Omental fat pad (tissue), 4 donors: ENCODE measurements at places on chromosomes 5 and 9. TPM values are rescaled to one million over a fixed set of nuclear protein-coding genes. Genes with fewer than 3 reads are reported as not detected.

Gene FBP1
- 10.9 TPM for total RNA-seq

Gene PCDHB12
- total RNA-seq = 4.4 TPM

Gene NDUFB6
- total RNA-seq = 39.0 TPM

Gene GABBR2
- not detected for total RNA-seq

Gene F2RL2
- total RNA-seq = not detected

Gene MYMK
- not detected for total RNA-seq

Gene RBM27
- 14.9 TPM for total RNA-seq

Gene LCN1
- total RNA-seq = not detected

Gene TXNDC8
- total RNA-seq = not detected

Gene GFI1B
- not detected for total RNA-seq

Gene PIP5KL1
- total RNA-seq = 1.4 TPM

Gene DRD1
- 0.13 TPM for total RNA-seq

Gene ATP10B
- not detected for total RNA-seq

Gene CCDC192
- total RNA-seq = 0.56 TPM

GRCh38 chr5:67331296-67331925, 134.8 kb upstream of the CD180 start:
- DNase-seq = no peak

DNA sequence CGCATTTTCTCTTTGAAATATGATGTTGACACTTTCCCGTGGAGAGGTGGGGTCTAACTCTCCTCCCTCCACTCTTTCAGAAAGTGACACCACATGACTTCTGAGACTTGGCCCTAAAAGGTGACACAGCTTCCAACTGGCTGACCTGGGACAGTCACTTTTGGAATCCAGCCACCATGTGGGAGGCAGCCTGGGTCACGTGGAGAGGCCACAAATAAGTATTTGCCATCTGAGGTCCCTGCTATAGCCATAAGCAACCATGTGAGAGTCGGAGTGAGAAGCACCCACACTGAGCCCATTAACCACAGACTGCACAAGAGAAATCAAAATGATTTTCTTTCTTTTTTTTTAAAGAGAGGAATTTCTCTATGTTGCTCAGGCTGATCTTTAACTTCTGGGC, 4.1 kb upstream of the PHYKPL start:
- no peak for DNase-seq

GRCh38 chr5:1570975-1571374, 47.2 kb upstream of the LPCAT1 start:
- DNase-seq = no peak

- no peak for DNase-seq
Observed at GRCh38 chr5:2375757-2376250, 375.7 kb downstream of the IRX2 start.

DNA sequence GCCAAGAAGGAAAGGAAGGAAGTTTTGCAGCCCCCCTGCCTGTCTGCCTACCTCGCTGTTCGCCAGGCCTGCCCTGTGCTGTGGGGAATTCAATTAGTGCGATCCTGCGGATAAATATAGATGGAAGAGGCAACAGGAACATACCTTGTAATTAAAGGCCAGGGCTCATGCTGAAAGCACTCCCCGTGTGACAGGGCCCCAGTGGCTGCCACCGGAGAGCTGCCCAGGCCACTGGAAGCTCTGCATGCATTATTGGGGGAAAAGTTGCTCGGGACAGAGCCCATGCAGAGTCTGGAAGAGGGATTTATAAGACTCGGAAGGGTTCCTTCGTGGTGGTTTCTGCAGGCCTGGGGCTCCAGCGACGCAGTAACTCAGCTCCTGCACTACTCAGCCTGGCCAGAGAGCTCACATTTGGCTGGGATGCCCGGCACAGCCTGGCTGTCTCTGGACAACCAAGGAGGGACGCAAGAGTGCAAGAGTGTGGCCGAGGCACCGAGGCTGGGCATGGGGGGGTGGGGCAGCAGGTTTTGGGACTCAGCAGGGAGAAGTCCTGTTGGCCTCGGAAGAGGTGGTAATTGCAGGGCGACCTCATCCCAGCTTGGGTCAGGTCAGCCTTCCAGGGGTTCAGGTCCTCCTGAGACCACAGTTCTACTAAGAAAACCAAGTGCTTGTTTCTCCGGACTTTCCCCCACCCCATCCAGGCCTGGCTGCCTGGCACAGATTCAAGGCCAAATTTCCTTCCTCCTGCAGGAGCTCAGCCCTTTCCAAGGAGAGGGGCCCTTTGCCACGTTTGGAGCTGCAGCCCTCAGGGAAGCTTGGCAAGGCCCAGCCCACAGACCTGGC, 68.1 kb upstream of the GGTA1 start:
- no peak for DNase-seq

DNA sequence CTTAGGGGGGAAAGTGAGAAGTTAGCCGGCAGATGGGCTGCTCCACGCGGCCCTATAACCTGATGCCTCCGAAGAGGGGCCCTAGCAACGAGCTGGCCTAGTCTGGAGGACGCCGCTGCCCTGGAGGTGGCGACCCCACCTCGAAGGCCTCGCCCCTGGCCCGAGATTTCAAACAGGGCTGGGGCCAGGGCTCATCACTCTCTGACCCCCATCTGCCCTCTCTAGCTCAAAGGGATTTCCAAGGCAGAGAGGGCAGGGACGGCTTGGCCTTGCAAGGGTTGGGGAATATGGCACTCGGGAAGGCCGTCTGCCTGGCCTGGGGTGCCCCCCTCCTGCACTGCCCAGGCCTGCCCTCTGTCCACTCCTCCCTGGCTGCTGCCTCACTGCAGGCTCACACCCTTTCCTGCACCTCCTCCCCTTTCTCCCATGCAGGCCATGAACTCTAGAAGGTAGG, 25.5 kb upstream of the TIFAB start:
- DNase-seq = no peak

- no peak for DNase-seq
Observed at GRCh38 chr9:75039009-75039408, 10.9 kb upstream of the CARNMT1 start.

- no peak for DNase-seq
Observed at GRCh38 chr9:119667163-119667562, 297.9 kb upstream of the BRINP1 start.

DNA sequence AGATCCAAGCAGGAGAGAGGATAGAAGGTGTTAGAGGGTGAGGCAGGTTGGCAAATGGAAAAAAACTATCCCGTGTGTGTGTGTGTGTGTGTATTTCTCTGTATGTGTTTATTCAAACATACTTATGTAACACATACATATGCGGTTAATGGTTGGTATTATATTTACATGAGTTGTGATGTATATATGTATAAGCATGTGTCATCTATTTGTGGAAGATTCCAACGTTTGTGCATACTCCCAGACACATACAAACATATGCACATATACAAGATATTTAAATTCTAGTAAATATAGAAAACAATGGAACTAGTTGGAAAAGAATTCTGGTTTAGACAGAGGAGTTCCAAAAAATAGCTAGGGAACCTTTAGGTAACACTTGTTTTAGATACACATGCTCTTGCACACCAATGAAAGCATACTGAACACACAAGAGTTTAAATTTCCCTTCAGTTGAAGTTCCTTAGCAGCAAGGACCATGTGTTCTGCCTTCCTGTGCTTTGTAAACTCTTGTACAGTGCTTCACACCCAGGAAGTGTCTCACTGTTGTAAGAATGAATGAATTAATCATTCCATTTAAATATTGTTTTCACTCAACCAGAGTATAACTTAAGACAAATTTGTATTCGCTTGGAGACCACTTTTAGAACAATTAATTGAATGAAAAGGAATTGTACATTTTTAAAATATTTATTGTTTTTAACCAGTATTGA, 257.8 kb downstream of the FER start:
- no peak for DNase-seq

DNA sequence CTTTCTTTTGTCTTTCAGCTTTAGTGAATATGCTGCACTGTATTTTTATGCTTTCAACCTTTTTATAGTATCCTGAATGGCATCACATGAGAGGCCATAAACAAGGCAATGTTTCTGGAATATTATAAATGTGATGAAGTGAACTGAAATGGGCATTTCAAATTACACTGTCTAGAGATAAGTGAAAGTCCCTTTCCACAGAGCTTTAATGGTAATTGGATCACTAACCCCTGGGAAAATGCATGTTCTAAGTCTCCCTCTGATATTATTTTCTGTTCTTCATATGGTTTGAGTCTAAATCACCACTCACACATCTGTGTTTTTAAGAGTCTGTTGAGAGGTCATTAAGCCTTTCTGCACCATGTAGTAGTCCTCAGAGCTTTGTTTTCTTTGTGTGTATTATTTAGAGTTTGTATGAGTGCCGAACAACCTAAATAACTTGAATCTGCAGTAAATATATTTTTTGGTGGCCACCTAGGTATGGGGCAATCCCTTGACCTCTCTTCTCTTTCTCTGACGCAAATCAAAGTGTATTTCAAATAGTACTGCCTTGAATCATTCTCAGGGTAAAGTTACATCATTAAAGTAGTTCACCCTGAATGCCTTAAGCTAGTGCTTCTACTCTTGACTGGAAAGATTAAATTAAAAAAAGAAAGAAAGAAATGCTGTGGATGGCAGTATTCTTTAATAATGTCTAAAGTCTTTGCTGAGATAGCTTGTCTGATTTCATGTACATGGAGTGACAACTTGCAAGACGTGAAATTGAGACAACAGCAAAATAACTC, 1931.0 kb upstream of the CDH6 start:
- DNase-seq = no peak

DNA sequence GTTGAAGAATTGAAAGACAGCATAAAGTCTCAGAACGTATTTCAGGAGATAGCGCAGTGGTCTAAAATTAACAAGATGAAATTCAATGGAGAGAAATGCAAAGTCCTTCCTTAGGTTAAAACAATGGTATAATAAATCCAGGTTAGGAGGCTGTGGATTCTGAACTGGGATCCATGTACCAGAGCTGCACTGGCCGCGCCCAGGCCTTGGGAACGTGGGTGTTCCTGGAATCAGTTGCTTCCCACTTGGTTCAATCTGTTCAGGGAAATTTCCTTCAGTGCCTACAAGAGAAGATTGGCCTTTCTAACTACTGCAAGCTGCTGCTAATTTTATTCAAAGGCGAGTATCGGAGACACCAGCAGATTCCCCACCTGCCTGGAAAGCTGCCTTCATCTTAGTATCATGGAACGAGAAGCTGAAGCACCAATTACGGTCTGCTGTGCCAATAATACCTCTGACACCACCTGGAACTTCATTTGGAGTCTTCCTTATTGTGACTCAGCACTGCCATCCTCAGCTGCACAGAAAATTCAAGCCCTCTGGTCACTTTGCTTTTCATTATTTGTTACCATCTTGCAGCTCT, 14.3 kb upstream of the CTNND2 start:
- no peak for DNase-seq

GRCh38 chr9:71642056-71642455, 126.3 kb downstream of the CEMIP2 start:
- no peak for DNase-seq

- DNase-seq = no peak
Observed at GRCh38 chr9:107237873-107238272, 45.2 kb upstream of the RAD23B start.

- DNase-seq = no peak
Observed at GRCh38 chr9:106890608-106891007, 27.6 kb downstream of the ZNF462 start.

GRCh38 chr9:112971415-112971814, 40.6 kb downstream of the ZNF883 start:
- DNase-seq = no peak

GRCh38 chr5:56737951-56738606, 77.3 kb upstream of the MAP3K1 start:
- DNase-seq = no peak

DNA sequence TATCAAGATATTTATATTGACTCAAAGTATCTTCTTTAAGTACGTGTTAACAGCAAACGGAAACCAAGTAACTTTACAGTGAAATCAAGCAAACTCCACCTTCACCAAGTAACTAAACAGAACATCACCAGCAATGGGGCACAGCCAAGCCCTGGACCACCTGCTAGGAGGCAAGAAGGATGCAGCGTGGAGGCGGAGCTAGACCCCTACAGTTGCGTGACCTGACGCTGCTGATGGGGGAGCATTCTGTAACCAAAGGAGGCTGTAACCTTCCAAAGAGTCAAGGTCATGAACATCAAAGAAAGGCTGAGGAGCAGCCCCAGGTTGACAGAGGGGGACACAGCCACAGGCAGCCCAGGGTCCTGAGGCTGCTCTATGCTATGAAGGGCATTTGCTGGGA, 6.1 kb downstream of the VAV2 start:
- no peak for DNase-seq

DNA sequence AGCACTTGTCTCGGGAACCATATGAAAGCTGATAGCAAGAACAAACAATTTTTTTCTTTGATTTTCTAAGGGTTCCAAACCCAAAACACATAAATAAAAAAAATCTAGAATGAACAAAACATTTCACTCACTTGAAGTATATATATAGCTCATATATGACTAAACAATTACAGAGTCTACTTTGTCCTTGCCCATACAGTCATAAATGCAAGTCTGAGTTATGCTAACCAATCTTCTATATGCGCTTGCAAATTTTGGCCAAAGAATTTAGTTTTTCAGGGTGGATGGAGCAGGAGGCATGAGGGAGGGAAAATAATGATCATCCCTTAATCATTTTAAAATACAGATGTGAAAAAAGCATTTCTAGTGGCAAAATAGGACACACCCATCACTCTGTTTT, 370.1 kb downstream of the BNC2 start:
- DNase-seq = no peak

GRCh38 chr9:107614765-107615164, 125.2 kb upstream of the KLF4 start:
- no peak for DNase-seq

DNA sequence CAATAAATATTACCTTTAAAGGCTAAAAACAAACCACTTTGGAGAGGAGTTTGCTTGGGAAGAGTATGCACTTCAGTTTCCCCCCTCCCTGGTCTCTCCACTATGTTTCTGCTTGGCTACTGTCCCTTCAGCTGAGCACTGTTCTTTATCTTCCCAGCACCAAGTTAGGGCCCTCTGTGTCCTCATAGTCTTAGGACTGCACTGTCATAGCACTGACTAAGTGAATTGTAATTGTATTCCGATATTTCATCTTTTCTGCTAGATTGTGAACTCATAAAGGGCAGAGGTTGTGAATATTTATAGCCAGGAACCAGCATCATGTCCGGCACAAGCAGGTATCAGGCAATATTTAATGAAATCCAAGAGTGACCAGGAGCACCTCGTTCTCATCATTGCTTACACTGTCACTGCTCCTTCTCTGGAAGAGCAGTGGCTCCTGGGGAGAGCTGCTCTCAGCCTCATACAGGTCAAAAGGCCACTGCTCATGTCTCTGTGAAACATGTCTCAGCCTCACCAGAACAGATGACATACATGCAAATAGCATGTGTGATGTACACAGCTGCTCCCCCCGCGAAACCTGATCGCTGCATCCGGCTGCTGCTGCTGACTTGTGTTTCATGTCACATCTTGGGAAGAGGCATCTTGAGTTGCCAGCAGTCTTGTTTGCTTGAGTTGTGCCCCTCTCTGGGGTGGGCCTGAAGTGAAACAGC, 279.7 kb upstream of the MSX2 start:
- DNase-seq = no peak
